Putamen (tissue), 1 donor: ENCODE measurements at places on chromosomes 16 and 17.

DNA sequence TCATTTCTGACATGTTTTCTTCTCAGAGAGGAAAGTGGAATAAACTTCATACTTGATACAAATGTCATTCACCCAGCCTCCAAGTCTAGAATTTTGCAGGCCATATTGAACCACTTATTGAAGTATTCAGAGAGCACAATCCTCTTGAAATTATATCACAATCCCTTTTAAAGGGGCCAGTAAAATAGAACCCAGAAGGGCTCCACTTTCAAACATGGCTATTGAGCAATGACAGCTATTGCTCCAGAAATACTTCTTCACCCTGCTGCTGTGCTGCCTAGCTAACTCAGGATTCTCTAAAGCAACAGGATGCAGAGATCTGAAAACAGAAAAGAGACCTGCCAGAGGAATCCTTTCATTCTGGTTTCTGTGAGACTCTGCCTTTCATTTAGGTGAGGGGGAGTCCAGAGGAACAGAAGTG lies 275.0 kb upstream of the CDH5 start:
- DNase-seq, result no peak

DNA sequence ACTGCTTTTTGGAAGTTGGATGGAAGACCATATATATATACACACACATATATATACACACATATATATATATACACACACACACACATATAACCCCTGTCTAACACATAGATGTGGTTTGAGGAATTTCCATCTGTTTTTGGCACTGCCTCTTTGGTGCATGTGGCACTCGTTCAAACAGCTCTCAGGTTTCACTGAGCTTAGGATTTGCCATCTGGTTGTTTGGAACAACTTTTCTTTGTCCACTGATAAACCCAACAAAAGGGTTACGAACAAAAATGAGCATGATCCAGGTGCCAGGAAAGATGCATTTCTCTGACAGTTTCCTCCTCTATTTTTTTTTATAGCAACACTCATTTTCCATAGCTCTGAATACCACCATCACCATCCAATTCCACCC lies 14.6 kb upstream of the KCNJ16 start:
- no peak for DNase-seq

- DNase-seq, result no peak
Observed at GRCh38 chr16:22419908-22420307, 45.5 kb upstream of the CDR2 start.

GRCh38 chr17:29793501-29793900 lies 136.5 kb downstream of the SSH2 start:
- DNase-seq, result no peak

DNA sequence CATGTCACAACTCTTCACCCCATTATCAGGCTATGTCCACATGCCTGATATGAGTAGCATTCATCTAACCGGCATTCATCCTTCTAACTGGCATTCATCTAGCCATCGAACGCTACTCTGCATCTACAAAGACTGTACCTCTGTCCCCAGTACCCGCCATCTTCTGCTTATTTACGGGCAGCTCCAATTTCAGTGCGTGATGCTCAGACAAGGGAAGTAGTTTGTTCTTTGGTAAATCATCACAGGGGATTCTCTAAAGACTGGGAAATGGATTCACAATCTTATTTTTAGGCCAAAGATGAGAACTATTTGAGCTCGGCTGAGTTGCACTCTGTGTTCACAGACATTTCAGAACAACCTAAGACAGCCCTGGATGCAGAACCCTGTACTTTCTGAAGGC lies 39.4 kb downstream of the STAT5B start:
- no peak for DNase-seq

DNA sequence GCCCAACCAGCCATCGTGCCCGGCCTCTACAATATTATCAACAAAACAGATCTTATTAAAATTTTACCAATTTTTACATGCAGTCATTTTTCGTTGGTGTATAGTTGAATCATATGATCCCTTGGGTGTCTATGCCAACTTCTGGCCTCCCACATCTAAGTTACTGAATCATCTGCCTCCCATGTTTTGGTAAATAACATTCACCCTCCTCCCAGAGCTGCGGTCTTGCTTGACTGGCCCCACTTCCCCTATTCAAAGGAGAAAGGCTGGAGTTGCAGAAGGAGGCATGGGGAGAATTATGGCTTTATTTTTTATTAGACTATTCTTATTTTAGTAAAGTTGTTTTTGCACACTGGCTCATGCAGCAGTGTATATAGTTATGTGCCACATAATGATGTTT lies 18.5 kb upstream of the CCL23 start:
- no peak for DNase-seq

DNA sequence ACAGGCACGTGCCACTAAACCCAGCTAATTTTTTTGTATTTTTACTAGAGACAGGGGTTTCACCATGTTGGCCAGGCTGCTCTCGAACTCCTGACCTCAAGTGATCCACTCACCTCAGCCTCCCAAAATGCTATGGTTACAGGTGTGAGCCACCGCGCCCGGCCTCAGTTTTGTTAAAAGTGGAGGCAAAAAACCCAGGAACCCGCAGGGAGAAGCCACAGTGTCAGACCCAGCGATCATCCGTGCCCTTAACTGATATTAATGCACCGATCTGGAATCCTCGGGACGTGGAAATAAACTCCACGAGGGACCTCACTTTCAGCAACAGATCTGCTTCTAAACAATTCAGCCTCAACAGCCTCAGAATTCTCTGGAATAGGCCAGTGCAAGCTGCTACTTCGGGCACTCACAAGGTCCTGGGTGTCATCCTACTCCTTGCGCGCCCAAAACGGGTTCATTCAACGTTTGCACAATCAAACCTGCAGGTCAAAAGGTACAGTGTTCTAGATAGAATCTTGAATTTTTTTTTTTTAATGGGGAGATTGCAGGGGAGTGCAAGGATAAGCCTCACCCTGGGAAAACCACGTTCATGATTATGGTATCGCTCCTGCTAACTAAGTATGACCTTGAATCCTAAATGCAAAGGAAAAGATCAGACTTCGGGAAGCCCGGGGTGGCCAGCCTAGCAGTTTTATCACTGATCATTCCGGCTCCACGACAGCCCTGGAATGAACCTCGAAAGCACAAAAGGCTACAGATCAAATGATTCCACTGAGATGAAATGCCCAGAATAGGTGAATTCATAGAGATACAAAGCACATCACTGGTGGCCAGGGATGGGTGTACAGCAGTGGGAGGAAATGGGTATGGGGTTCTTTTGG lies 22.4 kb downstream of the LITAF start:
- DNase-seq, result no peak

DNA sequence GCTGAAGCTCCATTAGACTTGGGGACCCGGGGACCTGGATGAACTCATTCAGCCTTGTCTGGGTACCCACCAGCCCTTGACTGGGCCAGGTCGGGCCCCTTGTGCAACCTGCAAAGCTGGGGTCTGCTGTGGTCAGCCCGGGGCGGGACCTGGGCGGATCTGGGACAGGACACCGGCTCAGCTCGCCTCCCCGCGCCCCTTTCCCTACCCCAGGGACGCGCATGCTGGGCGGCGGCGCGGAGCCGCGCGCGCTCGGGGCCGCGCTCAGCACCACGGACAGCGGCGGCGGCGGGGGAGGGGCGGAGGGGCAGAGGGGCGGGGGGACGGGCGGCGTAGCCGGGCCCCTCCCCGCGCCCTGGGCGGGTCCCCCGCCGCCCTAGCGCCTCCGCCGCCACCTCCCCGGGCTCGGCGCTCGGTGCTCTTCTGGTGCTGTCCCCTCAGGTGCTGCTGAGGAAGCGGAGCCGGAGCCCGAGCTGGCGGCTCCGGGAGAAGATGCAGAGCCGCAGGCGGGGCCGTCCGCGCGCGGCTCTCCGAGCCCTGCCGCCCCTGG lies 7.4 kb downstream of the ACD start:
- DNase-seq, result no peak

DNA sequence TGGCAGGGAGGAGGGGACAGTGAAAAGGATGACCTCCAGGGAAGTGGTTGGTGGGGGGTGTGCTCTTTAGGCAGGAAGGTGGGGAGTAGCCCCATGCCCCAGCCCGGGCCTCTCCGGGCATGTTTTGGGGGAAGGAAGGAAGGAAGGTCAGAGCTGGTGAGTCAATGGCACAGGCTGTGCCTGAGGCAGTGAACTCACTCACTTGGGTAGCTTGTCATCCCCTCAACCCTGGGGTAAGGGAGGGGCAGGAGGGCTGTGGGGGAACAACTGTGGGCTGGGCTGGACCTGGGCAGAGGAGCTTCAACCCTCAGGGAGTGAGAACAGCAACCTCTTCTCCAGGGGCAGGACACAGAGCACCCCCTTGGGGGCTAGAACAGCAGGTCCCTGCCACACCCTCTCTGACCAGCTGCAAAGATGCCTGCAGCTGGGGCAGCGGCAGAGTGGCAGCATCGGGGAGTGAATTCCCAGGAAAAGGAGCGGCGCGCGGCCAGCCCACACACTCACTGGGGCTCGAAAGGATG lies 6.3 kb downstream of the CSF3 start:
- no peak for DNase-seq
